Kasumi-1 (cell line): ENCODE measurements at places on chromosomes 5 and 9.

DNA sequence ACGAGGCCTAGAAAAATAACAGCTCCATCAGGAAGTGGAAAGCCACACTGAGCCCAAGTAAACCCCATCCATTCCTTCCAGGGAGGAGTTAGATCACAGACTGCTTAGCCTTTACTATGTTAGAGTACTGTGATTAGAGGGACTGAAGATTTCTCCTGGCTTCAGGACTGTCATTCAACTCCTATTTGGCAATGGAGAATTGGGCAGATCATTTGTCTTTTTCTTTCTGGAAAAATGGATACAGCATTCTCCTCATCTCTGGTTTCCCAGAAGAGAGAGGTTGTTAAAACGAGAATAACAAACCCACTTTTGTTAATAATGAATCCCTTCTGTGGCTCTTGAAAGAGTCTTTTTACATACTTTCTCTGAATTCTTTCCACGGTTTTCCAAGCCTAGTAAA lies 150.4 kb downstream of the GABRB2 start:
- DNase-seq: no peak

- no peak for DNase-seq
These were observed 30.7 kb upstream of the PSD2 start for GRCh38 chr5:139764886-139765408.

DNA sequence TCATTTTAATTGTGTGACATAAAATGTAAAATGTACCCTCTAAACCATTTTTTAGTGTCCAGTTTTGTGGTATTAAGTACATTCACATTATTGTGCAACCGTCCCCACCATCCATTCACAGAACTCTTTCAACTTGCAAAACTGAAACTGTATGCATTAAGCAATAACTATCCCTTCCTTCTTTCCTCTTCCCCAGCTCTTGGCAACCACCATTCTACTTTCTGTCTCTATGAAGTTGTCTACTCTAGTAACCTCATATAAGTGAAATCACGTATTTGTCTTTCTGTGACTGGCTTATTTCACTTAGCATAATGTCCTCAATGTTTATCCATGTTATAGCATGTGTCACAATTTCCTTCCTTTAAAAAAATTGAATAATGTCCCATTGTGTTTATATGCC lies 142.4 kb downstream of the C9orf152 start:
- DNase-seq: peak; percentile 68

GRCh38 chr5:32837211-32837610 lies 126.1 kb downstream of the NPR3 start:
- DNase-seq: no peak

DNA sequence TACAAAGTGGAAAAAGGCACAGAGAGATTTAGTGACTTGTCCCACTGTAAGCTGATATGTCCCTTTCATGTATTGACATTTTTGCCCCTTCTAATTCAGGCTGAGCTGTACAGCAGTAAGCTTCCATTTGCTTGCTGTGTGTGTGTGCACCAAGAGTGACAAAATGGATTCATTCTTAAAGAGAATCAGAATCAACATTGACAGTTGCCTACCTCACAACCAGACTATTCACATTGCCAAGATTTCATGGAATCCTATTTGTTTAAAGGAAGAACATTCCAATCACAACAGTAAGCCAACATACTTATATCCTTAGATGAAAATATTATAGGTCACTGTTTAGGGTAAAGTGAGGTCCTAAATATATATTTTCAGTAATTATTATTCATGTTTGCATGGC lies 102.6 kb downstream of the TMEM232 start:
- no peak for DNase-seq

GRCh38 chr9:101229606-101230005 lies 155.2 kb downstream of the BAAT start:
- DNase-seq: no peak

DNA sequence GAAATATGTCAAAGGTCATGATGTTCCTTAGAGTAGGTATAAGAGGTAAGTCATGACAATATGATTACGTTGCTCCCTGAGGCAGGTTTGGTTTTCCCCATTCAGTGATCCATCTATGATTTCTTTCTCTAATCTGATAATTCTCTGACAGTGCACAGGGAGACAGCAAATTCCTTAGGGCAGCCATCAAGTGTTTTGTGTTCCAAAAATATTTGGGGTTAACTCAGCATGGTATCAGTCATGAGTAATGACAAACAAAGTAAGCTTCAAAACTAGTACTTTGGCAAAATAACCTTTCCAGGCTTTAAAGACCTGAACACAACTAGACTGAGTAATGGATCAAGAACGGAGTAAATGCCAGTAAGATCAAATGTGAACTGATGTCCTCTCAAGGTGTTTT lies 55.3 kb upstream of the SPATA31E1 start:
- DNase-seq: no peak
